ENCODE measurements at places on chromosomes 6 and 20.

DNA sequence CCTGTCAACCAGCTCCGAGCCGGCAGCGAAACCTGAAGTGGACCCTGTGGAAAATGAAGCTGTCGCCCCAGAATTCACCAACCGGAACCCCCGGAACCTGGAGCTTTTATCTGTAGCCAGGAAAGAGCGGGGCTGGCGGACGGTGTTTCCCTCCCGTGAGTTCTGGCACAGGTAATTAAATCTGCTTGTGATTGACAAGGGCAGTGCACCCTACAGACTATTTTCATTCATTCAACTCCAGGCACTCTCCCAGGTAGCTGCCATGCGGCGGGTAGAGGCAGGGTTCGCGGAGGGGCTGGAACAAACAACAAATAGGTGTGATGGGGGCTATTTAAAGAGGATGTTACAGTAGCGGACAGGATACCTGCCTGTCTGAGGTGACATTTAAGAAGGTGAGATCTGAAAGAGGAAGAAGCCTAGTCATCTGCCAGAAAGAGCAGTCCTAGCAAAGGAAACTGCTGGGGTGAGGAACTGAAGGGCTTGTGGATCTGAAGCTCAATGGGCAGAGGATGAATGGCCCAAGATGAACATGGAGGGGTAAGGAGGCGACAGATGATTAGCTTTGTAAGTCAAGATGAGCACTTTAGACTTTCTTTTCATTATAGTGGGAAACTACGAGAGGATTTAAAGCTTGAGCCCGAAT is 810 bp downstream of the MRPL18 start:
- DNase-seq = peak; percentile 52

- DNase-seq = no peak
Measured at GRCh38 chr6:90326404-90327057, 29.9 kb upstream of the BACH2 start.

DNA sequence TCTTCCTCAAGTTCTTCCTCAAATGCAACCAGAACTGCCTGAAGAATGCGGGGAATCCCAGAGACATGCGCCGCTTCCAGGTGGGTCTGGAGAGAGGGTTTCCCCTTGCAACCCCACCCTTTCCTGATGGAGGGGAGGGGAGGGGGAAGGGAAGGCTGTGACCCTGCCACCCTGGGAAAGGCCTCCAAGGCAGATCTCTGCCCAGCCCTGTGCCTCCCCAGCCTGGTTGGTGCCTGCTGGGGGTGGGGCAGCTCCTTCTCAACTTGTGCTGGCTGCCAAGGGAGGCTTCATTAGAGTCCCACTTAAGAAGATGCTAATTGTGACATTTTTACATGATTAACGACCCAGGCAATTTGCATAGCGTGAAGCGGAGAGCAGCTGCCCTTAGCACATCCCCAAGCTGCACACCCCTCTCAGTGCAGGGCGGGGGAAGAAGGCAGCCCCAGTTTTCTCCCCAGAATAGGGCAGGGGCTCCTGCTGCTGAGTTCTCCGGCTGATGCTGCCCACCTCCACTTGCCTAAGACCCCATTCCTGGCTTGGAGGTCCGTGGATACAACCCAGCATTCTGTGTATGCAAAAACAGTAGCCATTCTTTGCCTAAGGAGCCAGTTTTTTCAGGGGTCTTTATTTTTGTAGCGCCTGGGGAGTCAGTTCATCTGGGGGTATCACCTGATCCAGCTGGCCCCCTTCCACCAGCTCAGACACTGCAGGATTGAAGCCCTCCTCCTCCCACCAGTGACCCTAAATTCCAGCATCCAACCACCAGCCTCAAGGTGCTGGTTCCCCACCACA is 51.7 kb downstream of the CPXM1 start:
- peak; percentile 89 for DNase-seq

DNA sequence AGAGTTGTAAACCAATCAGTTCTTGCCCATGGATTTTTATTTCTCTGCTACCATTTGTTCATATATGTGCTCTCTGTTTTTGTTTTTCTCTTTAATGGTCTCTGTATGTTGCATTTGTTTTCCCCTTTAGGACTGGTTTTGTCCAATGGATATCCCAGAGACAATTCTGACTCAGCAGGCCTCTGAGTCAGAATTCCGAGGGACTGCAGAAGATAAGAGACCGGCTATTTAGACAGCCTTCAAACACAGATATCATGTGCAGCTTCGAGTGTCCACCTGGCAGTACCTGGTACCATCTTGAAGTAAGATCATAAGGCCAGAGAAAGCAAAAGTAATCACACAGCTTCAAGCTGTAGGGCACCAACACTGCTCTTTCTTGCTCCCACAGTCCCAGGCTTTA is 125.5 kb downstream of the ELOVL4 start:
- DNase-seq = no peak

GRCh38 chr6:80530103-80530502 is 423.6 kb downstream of the BCKDHB start:
- DNase-seq = peak; percentile 64

DNA sequence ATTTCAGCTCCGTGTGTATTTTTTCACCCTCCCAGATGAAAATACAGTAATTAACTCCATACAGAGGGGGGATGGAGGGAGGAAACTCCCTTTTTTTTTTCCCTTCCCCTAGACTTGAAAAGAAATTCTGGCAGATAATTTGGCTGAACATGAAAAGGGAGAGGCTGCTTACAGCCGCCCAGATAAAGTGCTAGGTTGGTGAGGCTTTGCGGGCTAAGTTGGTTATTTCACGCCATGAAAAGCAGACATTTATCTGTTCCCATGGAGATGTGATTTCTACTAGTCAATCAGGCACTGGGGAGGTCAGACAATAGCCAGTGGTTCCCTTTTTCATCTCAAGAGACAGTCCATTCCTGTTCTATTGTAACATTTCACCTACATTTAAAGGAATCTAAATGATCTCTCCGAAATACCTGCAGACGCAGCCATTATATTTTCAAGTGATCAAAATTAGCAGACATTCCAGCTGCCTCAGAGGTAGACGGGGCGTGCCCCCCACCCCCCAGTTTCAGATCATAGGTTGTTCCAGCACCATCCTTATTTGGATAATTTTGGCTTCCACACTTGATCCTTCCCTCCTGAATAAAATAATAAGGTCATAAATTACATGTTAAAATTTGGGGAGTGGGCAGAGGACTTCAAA is 143.9 kb upstream of the ZNF217 start:
- no peak for DNase-seq
